ENCODE measurements at places on chromosomes 1 and 21.
A peak's percentile ranks its signal among the peaks of the same experiment; 100 is the strongest.

- DNase-seq = no peak
These were observed 3.1 kb downstream of the RNF220 start for GRCh38 chr1:44408212-44408582.

- DNase-seq = no peak
These were observed 25.7 kb upstream of the XPR1 start for GRCh38 chr1:180606155-180606554.

DNA sequence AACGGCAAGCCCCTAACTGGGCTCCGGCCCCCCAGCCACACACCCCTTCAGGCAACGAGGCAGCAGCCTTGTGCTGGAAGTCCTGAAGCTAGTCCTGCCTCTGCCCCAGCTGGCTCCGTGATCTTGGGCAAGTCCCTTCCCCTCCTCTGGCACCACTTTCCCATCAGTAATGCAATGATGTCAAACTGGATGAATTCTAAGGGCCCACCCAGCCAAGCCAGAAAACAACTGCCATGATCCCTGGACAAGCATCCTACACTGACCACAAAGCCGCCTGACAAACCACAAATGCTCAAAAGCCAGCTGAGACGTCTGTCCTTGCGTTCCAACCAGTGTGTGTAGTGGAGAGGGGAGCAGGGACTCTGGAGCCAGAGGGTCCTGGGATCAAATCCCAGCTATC lies 26.8 kb downstream of the IFFO2 start:
- DNase-seq = no peak

DNA sequence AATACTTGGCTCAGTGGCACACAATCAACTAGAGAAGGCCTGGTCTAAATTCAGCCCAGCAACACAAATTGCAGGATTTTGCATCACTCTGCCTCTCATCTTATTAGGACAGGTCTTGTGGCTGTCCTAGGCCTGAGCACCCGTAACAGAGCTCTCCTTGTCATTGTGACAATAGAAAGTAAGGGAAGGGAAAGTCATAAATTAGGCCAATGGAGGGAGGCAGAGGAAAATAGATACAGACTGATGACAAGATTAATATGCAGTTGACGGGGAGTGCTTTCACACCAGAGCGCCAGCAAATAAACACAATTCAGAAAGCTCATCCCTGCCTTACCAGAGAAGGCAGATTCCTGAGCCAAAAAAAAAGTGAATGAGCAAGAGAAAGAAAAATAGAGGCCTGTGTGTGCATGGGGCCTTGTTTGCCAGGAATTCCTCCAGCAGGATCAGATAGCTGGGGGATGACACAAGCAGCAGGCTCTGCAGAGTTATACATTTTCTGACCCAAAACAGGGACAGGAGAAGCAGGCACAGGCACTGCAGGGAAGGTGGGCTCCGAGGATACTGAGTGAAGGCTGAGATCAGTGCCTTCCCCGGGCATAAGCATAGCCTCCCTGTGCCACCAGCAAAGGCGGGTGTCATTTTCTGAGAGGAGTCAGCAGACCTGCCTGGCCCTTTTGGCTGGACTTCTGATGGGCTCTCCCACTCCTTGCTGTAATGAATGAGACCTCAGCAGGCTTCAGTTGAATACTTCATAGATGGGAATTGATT lies 110.0 kb upstream of the SPAG17 start:
- DNase-seq = no peak

DNA sequence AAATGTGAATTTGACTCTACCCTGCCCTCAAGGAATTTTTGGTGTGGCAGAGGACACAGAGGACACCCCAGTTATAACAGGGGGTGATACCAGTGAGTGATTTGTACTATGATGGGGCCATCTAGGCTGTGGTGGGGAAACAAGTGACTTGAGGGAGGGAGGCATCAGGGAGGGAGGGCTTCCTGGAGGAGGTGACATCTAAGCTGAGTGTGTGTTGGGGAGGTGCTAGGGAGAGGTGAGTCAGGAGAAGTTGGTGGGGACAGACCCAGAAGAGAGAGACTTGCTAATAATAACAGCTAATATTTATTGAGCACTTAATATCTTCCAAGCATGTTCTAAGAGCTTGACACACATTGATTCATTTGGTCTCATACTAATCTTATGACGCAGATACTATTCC lies 19.9 kb upstream of the TTC4 start:
- no peak for DNase-seq

GRCh38 chr1:245054105-245054504 lies 100.7 kb upstream of the KIF26B start:
- no peak for DNase-seq

DNA sequence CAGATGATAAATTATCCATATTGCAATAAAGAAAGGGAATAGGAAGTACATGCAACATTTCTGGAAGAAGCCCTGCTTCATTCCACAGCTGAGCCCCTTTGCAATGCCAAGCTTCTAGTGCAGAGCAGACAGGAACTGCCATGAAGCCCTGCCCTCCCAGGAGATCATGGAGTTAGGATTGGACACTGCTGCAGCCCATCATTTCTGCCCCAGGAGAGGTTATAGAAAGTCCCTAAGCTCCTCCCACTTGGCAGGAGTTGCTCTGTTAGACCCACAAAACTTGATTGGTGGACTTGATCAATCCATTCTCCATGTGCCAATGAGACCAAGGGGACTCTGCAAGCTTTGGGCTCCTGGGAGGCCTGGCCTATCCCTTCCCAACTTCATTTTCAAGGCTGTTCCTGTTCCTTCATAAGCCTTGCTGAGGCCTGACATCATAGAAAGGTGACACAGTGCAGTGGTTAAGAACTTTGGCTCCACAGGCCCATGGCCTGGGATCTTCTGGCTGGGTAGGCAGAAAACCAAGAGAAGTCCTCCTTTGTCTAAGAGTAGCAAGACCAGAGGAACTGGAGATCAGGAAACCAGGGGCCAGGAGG lies 1.3 kb upstream of the LAPTM5 start:
- DNase-seq = no peak

GRCh38 chr1:245383396-245384330 lies 228.9 kb downstream of the KIF26B start:
- DNase-seq = no peak

- no peak for DNase-seq
These were observed 15.8 kb downstream of the GADD45A start for GRCh38 chr1:67700692-67701410.

- no peak for DNase-seq
These were observed 327.8 kb upstream of the USP24 start for GRCh38 chr1:55542901-55543504.

GRCh38 chr1:39576016-39576657 lies 453 bp downstream of the PABPC4 start:
- peak; percentile 13 for DNase-seq

- no peak for DNase-seq
These were observed 59.8 kb downstream of the PTPN14 start for GRCh38 chr1:214491468-214492146.

DNA sequence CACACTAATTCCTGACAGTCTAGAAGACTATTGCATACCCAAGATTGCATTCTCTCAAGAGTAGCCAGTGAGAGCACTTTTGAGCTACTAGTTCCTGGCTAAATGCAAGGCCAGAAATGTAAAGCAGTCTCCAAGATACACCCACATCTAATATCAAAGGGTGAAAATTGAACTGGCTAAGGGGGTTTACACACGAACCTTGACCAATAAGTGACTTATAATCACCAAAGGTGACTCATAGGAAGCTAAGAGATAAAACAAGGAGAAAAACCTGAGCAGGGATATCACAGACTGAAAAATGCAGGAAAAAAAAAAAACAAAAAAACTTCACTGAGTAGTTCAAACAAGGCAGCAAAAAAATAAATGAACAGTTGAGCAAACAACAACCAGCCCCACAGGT lies 172.2 kb upstream of the RRP15 start:
- DNase-seq = no peak

DNA sequence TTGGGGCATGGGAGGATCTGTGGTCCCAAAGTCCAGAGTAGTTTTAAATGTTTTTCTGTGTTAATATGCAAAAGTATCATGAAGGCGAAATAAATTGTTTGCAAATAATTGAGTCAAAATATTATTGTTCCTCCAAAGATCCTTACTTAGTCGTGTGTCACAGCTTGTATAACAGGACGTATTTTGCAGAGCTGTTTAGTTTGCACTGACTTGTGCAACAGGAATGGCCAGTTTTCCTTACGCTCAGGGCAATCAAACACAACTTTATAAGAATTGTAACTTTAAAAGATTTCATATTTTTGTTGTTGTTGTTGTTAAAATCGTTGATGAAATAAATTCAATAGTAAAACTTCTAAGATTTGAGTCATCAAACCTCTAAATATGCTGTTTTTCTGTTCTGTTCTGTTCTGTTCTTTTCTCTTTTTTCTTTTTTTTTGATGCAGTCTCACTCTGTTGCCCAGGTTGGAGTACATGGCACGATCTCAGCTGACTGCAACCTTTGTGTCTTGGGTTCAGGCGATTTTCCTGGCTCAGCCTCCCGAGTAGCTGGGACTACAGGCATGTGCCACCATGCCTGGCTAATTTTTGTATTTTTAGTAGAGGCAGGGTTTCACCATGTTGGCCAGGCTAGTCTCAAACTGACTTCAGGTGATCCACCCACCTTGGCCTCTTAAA lies 60.6 kb downstream of the UCK2 start:
- DNase-seq = no peak

GRCh38 chr21:45507888-45508508 lies 34.2 kb downstream of the SLC19A1 start:
- no peak for DNase-seq

DNA sequence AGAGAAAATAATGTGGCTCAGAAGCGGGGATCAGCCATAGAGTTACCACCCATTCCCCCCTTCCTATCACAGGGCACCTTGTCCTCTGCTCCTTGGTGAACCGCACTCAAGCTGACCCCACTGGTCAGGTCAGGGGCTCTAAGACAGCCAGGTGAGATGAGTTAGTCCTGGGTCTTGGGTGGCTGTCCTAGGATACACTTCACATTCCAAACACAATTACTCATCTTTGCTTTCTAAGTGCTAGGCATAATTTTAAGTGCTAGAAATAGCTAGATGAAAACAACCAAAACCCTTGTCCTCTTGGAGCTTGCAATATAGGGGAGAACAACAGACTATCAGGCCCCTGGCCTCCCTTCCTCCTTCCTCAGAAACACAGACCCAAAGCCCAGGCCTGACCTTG lies 7.8 kb upstream of the MUTYH start:
- no peak for DNase-seq
